Stomach (tissue), 19 donors: ENCODE measurements at places on chromosomes 1 and 21.
A peak's percentile ranks its signal among the peaks of the same experiment; 100 is the strongest.

DNA sequence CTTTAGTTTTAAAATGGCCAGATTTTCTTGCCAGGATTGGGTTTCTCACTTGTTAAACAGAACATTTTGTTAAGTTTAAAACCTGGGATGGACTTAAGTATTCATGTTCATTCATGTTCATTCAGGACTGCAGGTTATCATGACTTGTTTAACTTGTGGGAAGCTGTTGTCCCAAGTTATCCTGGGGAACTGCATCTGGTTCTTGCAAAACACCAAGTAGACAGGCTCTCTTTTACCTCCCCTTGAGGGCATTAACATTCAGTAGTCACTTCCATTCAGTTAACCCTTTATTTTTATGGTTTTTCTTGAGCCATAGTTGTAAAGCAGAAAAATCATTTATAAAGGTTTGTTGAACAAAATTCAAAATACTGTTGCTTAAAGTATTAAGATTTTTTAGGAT lies 8.1 kb downstream of the SOD1 start:
- no peak for DNase-seq

DNA sequence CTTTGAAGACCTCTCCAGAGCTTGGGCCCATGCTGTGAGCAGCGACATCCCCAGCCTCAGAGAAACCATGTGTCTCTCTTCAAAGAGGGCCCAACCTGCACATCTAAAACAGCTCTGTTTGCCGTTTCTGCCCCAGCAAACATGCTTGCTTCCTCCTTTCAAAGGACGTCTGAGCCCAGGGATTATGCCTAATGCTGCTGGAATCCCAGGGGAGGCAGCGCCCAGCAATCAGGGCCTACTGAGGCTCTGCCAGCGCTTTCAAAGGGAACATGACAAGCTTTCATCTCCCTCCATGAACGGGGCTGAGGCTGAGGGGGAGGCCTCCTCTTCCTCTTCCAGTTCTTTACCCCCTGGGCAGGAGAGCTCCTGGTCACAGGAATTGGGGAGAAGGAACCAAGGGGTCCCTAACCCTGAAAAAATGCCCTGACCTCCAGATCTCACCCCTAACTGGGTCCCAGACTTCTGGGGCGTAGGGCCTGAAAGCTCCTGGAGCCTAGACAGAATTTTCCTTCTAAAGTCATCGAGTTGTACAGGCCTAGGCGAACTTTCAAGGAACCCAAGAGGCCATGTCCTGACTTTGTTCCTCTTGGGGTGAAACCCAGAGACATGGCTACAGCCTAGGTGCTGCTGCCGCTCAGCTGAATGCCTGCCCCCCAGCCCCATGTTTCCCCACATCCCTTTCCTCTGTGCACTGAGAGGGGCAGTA lies 13.4 kb upstream of the ASCL5 start:
- peak; percentile 26 for DNase-seq

GRCh38 chr1:225943582-225943981 lies 2.6 kb upstream of the LEFTY2 start:
- DNase-seq = no peak

DNA sequence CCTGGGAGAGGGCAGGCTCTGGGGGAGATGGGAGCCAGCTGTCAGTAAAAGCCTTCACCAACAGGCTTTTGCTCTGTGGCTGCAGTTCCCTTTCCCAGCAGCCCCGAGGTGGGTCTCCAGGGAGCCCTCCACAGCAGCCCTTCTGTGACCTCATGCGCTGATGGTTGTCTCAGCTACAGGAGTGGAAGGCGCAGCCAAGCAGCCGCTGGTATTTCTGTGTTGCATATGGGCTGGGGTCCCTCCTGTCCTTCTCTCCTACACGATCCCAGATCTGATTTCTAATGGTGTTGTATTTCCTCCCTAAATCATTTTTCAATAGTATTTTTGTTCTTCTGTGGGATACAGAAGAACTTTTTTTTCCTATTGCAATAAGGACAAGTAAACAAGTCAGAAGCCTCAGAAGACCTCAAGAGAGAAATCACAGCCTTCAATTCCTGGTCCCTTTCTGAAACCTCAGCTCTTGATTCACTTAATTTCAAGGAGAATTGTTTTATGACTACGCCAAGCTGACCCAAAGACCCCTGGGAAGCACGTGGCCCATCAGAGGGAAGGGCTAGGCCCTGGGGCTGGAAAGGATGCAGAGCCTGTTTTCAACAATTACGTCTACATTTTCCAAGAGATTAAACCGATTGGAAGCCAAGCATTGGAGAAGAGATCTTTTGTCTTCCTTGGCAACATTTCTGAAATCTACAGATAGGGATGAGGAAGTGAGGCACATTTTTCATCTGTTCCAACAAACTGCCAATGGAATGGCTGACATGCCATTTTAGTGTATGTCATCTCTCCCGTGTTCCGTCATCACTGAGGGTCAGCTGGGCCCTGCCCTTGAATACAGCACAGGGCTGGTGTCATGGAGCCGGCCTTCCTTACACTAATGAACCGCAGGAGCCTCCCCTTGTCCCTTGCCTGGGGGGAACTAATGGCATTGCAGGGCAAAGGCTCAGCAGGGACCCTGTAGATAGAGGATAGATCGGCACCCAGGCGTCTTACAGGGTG lies 42.0 kb upstream of the SCCPDH start:
- peak; percentile 75 for DNase-seq

DNA sequence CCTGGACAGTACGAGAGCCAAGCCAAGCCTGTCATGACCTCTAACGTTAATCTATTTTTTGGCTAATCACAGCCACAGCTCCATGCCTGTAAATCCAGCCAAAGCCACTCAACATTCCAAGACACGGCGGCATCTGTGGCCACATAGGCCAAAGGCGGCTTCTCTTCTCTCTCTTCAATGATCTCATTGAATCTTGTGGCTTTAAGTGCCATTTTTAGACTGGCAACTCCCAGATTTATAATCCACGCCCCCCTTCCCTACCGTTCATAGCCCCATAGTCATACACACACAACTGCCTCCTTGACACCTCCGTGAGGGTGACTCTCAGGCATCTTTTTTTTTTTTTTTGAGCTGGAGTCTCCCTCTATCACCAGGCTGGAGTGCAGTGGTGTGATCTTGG lies 5.7 kb upstream of the SELENON start:
- DNase-seq = no peak

DNA sequence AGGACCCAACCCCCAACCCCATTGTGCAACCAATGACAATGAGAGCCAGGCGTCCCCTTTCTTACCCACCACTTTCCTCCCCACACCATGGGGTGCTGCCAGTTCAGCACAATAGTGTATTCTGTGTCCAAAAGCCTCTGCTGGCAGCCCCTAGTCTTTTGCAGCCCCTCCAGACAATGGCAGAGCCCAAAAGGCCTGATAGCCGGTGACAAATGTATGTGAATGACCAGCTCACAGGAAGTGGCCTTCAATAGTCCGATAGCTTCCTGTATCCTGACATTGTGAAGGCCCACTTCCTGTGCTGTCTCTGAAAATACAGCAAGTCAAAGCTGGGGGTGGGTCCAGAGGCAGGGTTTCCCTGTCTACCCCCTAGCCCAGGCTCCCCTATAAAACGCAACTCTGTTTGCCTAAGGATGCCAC lies 16.6 kb downstream of the SMIM12 start:
- DNase-seq = no peak

DNA sequence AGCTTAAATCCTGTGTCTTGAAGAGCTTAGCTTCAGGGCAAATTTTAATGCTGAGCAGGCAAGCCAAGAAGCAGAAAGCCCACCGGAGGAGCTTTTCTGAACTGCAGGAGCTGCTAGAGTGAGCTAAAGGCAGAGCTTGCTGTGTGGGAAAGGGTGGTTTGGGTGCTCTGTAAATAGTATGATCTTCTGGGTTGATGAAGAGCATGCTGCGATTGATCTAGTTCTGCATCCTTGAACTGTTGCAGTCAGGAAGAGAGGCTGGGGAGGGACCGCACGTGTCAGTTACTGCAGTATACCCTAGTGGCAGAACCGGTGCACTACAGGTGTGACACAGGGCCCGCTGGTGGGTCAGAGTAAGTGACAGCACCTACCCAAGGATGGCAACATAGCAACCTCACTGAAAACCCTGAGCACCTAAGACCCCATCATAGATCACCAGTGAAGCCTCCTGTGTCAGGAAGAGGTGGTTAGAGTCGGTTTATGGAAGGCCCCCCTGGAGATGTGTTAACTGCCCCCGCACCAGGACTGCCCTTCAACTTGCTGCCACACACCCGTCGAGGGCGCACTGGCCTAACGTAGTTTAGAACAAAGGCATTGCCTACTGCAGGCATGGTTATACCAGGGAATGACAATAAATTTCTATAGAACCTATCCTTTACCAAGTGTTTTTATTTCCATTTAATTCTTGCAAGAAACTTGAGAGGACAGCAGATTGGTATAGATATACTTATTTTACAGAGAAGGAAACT lies 146.0 kb upstream of the KIAA0040 start:
- DNase-seq = peak; percentile 40
